Epithelial cell of prostate (primary cell): ENCODE measurements at places on chromosomes 4 and X.

DNA sequence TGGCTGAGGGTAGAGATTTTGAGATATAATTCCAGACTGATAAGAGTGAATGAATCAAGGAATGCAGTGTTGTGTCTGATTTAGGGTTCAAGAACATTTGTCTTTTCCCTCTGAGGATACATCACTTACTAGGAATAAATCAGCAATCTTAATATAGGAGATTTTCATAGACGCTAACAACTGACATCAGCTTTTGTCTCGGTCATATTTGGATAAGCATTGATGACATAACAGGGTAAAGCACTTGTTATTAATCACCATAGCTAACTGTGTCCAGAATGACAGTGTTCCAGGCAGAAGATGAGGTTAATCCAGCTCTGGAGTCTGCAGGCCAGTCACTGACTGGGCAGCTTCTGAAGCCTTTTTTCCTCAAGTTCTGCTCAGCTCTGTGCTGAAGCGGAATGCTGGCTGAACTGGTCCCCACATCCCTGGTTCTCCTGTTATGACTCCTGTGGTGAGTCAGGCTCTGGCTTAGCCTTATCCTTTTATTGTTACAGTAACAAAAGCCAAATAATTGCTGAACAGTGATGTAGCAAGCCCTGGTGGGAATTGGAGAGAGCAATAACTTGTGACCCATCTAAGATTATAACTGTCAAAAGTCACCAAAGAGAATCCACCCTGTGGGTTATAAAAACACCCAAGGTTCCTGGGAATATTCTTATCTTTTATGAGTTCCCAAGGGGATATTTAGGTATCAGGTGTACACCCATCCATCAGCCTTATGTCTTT, 41.8 kb downstream of the FNIP2 start:
- peak; percentile 90 for DNase-seq

DNA sequence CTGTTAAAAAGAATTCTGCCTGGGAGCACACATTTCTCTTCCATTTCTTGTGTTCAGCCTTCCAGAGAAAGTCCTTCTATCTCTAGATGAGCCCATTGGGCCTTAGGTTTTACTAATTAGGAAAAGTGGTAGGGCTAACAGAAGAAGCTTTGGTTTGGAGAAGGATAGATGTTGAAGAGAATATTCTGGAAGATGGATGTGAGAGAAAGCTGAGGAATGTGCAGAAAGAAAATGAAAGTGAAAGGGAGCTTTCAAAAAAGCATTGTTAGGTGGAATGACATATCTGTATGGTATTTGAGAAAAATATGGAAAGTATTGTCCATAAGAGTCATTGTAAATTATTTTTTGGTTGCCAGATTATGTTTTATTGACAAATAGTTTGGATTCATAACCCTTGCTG, 474.8 kb upstream of the SLIT2 start:
- DNase-seq = no peak

DNA sequence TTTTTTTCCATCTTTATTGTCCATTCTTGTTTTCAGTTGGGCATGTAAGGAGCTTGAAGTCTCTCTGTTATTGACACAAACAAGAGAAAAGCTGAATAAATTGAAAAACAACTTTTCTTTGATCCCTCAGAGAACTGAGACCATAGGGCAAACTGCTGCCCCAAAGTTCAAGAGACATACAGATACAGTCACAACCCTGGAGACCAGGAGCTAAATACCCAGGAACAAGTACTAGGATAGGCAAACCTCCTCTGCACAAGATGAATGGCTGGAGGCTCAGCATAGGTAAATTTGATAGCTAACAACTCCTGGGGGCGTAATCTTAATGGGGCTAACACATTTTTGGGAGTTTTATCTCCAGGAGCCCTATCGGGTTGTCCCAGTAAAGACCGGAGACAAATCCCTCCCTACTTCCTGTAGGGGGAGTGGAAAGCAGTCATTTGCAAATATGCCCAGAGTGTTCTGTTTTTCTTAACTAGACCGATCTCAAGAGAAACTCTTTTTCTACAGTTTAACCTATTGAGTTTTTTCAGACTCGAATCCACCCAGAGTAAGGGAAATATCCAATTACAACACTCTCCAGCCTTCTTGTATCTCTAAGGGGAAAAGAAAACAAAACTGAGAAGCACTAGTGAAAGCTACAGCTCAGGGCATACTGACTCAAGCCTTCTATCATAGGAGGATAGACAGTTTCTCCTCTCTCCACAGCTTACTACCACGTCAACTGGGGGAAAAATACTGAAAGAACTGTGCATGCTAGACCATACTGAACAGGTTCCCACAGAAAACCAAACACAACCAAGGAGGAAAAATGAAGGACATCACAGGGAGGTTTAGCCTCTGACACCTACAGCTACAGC, 23.1 kb downstream of the MAGEA8 start:
- DNase-seq = no peak

DNA sequence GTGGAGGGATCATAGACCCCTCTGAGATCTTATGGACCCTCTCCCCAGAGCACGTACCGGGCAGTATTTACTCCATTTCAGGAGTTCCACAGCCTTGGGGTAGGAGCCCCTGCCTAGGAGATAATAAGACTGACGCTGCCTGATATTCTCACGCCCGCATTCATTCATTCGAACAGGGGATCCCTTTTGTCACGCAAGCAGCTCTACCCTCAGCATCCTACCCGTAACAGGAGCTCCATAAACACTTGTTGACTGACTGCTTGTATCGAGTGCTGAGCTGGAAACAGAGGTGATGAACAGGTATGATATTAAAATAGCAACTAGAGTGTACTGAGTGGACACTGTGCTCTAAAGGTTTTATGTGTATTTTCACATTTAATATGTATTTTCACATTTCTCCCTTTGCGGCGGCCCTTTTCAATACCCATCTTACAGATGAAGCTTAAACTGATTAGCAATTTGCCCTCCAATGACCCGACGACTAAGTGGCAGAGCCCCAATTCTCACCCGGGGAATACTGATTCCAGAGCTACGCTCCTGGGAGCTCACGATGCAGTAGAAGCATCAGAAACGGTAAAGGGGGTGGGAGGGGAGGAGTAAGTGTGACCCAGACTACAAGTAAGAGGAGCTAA, 888 bp downstream of the RAB28 start:
- no peak for DNase-seq

GRCh38 chrX:150790021-150790420, 96.8 kb downstream of the MTMR1 start:
- no peak for DNase-seq

GRCh38 chr4:177109769-177110168, 199.9 kb upstream of the NEIL3 start:
- no peak for DNase-seq

- DNase-seq = no peak
These were observed 50.3 kb downstream of the NELFA start for GRCh38 chr4:1958276-1959103.

DNA sequence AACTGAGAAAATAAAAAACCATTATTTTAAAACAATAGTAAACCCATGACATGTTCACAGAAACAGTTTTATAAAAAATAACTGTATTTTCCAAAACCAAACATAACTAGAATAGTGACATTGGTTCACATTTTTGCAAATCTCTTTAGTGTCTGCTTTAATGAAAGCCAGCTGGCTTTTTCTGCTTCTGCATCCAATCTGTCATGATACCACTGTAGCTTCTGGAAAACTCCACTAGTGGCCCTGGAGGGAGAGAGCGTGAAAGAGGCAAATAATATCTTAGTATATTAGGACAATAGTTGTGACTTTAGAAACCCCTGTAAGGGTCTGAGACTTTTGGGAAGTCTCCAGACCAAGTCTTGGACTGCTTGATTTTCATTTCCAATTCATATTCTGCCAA, 31.1 kb downstream of the FGFBP1 start:
- DNase-seq = no peak

DNA sequence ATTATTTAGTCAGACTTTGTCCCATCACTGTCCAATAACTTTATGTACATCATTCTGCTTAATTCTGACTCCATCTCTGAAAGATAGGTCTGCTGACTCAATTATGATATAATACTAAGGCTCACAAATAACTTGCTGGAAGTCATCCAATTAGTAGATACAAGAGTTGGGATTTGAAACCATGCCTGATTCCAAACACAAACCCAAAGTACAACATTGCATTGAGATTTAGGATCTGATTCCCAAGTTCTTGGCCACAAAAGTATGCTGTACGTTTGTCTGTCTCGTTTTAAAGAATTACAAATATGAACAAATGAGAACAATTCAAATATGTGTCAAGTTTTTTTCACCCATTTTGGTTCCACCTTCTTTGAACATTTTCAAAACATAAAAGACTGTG, 108.8 kb downstream of the AMELX start:
- DNase-seq = no peak

- DNase-seq = no peak
These were observed 28.8 kb downstream of the CCNI start for GRCh38 chr4:77047037-77047436.

DNA sequence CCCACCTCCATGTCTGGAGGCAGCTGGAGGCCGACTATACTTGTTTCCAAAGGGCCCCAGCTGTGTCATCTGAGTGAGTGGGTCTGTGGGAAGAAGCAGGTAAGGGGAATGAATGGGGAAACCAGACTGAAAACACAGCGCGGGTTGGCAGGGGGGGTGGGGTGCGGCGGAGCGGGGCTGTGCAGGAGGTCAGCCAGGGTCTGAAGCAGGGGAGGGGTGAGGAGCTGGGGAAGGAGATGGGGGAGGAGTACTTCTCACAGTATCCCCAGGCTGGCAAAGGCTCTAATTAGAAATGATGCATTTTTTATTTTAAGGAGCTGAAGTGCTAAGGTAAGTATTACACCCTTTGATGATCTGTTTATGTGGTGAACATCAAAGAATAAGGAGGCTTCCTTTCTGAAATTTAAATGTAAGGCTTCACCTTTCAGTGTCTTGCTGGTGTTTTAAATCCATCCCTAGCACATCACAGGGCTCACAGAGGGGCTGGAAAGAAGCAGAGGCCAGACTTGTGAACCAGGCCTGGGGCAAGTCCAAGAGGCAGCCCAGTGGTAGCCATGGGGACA, 37.5 kb downstream of the SMIM20 start:
- no peak for DNase-seq

DNA sequence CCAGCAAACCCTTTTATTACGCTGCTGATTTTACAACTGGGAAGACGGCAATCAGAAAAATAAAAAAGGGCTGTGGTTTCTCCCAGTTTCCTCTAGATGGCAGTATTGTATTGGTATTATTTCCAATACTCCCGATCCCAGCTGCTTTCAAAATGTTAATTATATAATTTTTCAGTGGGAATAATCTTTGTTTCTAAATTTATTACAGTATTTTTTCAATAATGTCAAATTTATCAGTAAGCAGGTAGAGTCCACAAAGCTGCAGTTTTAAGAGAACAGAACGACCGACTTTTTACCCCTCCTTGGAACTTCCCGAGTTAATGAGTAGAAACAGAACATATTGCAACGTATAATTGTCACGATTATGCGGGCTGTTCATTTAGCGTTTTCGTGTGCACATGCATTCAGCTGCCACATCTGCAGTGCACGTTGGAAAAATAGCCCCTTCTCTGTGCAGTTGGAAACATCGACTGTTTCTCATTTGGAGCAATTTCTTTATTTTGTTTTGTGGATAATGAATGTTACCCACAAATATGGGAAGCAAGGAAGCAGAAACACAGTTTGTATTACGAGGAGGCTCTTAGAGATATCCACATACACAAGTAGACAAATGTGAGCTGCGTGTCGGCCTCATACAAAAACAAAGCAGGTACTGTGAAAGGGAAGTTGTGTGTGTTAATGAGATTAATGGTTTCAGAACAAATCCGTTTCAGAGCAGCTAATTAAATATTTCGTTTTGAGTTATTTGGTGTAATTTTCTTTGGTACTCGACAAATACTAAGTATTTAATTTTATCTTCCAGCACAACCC, 188.0 kb downstream of the STIM2 start:
- no peak for DNase-seq

DNA sequence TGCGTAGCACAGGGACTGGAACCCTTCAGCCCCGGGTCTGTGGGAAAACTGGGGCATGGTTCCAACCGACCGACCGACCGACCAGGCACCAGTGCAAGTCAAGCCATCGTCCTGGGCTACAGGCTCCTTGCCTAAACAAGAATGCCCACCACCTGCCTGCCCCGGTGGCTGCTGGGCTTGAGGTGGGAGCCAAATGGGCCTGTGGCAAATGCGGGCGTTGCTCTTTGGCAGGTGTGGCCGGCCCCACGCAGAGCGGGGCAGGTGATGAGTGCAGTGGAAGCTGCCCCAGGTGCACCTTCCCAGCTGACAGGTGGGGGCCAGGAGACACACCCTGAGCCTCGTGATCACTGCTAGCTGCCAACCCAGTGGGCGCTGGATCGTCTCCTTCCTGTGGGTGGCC, 77.9 kb downstream of the MTMR1 start:
- no peak for DNase-seq

GRCh38 chr4:56821381-56822243, at the start of gene SPINK2:
Gene SPINK2 (minus strand): TSS chr4:56821701. CDS start chr4:56821662, 39 bp downstream.
- DNase-seq = no peak

GRCh38 chrX:68714856-68715255, 67.4 kb downstream of the STARD8 start:
- no peak for DNase-seq

DNA sequence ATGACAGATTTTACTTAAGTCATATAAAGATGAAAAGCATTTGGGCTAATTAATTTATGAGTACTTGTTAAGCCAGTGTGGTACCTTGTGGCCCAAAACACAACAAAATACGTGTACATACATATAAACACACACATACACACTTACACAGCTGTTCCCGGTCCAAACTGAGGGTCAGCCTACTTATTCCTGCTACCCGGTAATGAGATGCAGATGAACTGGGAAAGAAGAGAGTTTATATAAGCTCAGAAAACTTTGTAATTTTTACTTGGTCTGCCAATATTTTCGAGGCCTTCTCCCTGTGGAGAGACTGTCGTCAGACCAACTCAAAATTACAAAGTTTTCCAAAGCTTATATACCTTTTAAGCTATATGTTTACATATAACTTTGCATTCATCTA, 25.8 kb upstream of the PBDC1 start:
- no peak for DNase-seq

DNA sequence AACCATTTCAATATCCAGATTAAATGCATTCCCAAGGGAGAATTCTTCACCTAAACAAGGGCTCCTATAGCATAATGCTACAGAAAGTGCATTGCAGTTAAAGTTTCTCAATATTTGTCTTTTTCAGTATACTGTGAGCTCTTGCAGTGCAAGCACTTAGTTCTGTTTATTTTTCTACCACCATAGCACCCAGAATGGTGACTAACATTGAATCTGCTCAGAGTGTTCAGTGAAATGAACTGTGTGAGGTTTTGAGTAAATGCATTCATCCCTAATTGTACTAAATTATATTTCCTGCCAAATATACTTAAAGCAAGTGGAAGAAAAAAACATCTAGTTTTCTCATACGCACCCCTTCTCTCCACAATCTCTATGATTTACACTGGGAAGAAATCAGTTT, 383.9 kb downstream of the PCDH7 start:
- no peak for DNase-seq

DNA sequence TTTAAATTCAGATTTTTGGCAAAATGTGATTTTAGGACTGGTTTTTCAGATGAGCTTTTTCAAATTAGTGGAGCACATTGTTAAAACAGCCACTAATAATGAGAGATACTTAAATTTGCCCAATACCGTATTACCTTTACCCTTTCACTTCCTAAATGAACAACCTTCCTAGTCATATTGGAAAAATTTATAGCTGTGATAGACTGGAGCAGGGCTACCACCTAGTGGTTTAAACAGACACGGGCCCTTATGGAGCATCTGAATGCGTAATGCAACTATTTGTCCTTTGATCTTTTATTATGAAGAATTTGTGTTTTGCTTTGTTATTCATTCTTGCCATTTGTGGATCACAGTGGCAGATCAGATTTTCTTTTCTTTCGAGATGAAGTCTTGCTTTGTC, 72.7 kb downstream of the KDM6A start:
- DNase-seq = no peak
